Esophagus mucosa (tissue), 1 donor: ENCODE measurements at places on chromosomes 12 and 14.

DNA sequence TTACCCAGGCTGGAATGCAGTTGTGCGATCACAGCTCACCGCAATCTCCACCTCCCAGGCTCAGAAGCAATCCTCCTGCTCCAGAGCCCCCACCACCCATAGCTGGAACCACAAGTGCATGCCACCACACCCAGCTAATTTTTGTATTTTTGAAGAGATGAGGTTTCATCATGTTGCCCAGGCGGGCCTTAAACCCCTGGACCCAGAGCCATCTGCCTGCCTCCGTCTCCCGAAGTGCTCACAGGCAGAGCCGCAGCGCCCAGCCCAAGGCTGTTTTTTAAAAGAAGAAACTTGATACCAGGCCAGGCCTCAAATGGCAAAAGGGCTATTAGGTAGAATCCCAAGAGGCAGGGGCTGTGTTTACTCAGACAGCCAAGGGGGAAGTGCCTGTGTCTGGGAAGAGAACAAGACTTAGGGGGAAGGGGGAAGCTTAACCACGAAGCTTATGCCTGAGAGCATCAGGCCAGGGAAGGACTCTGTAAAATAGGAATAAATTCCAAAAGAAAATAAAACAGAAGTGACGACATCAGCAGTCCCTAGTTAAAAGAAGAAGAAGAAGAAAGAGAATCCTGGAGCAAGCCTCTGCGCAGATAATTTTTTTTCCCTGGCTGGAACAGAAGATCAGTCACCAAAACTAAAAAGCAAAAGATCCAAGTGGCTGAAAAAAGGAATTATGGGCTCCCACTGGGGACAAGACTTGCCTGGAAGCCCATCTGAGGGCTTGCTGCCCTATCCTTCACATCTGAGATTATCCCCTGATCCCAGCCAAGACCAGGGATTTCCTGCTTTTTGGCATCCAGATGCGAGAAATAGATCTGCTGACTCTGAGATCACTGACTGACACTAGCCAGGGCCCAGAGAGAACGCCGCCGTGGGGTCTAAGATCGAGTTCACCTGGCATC lies 170.5 kb downstream of the NDUFA12 start:
- no peak for ATAC-seq

GRCh38 chr14:79436335-79436734 lies 775.0 kb downstream of the DIO2 start:
- ATAC-seq: no peak

- ATAC-seq: no peak
Measured at GRCh38 chr12:17028348-17028747, 422.4 kb upstream of the LMO3 start.

- no peak for ATAC-seq
Measured at GRCh38 chr12:65734226-65734625, 90.1 kb upstream of the HMGA2 start.

DNA sequence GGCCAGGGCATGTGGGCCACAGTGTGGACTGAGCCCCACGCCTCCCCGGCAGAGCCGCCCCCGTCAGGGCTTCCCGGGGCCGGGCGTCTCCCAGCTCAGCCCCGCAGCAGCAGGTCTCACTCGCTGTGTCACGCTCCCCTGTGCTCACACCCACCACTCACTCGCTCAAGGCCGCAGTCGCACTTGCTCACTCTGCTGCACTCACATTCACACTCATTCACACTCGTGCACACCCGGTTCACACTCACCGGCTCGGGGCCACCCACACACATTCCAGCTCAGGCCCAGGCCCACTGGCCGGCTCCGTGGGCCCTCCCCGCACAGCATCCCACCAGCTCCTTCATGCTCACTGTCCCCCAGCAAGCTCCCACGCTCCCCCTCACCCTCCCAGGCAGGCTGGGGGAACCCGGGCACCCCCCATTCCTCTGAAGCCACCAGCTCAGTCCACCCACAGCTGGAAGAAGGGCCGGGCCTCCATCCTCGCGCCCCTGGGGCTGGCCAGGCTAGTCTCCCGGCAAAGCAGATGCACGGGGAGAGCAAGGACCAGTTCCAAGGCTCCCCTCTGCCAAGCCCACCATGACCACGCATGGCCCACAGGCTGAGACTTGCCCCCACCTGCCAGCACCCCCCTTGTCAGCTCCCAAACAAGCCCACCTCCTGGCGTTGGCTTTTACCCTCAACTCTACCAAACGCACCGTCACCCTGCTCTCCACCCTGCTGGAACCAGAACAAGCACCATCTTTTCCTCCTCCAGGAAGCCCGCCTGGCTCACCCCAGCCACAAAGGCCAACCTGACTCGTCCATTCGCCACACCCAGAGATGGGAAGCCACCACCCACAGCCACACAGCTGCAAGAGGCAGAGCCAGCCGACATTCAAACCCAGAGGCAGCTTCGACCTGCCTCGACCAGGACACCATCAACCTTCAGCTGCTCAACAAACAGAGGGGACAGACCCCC lies 28.0 kb downstream of the NCOR2 start:
- ATAC-seq: no peak

- ATAC-seq: peak; percentile 77
Measured at GRCh38 chr12:94644141-94644979, 6.0 kb downstream of the TMCC3 start.

DNA sequence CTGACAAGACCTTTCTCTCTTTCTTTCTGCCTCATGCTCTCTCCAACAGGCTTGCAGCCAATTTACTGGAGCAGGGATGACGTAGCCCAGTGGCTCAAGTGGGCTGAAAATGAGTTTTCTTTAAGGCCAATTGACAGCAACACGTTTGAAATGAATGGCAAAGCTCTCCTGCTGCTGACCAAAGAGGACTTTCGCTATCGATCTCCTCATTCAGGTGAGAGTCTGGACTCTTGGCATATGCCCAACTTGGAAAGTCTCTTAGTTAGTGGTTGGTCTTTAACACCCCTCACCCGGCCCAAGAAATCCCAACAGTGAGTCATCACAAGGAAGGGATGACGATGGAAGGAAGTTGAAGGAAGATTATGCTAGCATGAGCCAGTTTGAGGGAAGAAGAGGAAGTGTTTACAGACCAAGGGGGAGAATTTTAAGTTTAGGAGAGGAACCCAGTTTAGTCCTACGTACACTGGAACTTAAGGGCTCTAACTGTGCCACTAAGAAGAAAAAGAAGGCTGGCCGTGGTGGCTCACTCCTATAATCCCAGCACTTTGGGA lies 189.7 kb downstream of the ETV6 start:
- ATAC-seq: no peak

- peak; percentile 89 for ATAC-seq
Measured at GRCh38 chr12:131513606-131514005, 197.3 kb upstream of the SFSWAP start.

- ATAC-seq: no peak
Measured at GRCh38 chr14:84969501-84969900, 560.4 kb upstream of the FLRT2 start.

- no peak for ATAC-seq
Measured at GRCh38 chr12:54601841-54602240, 13.4 kb upstream of the PPP1R1A start.

DNA sequence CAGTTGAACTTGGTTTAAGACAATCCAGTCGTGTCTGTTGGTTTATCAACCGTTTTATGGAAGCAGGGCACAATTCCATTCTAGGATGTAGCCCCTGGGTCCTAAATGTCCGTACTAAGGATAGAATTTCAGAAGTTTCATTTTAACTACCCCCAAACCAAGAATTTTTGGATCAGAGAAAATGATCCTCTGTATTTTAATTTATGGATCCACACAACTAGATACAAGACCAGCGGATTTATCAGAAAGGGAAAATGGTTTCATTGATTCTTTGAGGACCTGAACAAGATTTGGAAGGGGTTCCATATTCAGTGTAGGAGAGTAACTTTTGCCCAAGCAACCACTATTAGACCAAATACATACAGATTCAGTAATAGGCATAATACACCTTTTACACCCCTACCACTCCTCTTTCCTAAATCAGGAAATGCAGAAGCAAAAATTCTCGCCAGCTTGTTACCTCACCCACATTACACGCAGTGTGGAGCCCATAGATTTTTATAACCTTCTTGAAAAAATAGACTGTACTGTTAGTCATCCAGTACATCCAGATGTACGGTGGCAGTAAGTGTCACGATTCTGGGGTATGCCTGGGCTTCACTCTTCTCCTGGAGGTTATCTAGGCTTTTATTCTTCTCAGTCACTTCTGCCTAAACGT lies 1.4 kb upstream of the FBXL14 start:
- no peak for ATAC-seq

- no peak for ATAC-seq
Measured at GRCh38 chr14:28771168-28771567, 4.6 kb downstream of the FOXG1 start.

DNA sequence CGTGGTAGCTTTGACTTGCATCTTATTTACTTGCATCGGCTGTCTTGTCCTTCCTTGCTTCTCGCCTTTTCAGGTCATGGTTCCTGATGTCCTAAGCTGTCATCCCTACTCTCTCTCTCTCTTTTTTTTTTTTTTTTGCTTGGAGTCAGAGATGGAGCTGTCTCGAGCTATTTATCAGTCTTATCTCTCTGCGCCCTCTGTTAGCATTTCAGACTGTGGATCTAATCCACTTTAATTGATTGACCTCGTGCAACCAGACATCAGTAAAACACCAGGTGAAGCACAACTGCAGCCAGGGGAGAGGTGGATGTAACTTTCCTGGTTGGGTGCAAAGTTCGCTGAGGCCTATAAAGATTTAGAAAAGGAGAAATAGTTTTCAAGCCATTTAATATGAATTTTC lies 554.8 kb downstream of the DIO2 start:
- ATAC-seq: no peak

DNA sequence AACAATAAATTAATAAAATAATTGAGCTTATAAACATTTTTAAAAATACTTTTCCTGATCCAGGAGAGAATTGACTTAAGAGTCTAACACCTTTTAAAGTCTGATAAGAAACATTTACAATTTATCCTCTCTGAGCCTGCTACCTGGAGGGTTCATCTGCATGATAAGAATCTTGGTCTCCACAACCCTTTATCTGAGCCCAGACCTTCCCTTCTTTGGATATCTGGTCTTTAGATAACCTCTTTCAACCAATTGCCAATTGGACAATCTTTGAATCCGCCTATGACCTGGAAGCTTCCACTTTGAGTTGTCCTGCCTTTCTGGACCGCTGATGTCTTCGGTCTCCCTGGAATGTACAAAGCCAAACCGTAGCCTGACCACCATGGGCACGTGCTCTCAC lies 1393.3 kb upstream of the TMEM132C start:
- no peak for ATAC-seq

GRCh38 chr12:104132351-104132956 lies 5.6 kb downstream of the NFYB start:
- ATAC-seq: no peak

- ATAC-seq: no peak
Measured at GRCh38 chr12:24034160-24034559, 84.7 kb upstream of the SOX5 start.

GRCh38 chr12:55716582-55716957 lies 724 bp downstream of the BLOC1S1 start:
- ATAC-seq: peak; percentile 2

- peak; percentile 33 for ATAC-seq
Measured at GRCh38 chr12:52327830-52328500, 6.8 kb upstream of the KRT83 start.

DNA sequence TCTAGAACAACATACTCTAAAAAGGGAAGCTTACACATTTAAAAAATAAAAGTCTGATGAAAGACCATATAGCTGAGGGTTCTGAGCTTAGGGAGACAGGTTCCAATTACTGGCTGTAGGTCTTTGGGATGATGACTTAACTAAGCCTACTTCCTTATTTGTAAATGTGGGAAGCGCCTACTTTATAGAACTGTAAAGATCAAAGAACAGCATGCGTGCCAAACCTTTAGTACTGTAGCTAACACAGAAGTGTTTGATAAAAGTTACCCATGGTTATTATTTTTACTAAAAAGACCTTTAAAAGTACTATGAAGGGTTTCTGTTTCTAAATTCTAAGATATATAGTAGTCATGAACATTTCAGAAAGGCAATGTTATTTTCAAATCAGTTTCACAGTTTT lies 35.7 kb downstream of the STK38L start:
- peak; percentile 47 for ATAC-seq

DNA sequence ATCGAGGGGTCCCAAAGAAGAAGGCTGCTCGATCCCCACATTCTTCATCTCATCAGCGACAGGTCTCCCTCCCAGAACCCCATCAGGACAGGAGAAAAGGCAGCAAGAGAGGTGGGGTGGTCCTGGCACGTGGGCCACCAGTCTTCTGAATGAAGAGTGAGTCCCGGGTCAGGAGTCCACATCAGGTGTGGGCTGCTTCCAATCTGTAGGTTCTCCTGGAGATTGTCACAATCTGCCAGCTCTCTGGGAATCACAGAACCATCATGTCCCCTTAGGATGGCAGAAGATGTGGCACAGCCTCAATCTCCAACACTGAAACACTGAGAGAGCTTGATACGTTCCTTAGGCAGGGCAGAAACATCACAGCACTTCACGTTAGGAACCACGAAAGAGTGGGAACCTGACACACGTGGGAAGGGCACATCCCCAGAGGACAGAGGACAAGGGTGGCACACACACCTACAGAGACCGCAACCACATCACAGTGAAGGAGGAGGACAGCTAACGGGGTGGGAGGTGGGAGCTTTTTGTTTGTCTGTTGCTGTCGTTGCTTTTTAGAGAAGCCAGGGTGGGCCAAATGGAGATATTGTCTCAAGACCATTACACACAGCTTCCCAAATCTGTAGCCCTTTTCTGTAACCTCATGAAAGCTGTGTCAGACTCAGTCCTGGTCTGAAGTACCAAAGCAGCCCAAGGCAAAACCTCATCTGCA lies 284.5 kb downstream of the DPF3 start:
- no peak for ATAC-seq

DNA sequence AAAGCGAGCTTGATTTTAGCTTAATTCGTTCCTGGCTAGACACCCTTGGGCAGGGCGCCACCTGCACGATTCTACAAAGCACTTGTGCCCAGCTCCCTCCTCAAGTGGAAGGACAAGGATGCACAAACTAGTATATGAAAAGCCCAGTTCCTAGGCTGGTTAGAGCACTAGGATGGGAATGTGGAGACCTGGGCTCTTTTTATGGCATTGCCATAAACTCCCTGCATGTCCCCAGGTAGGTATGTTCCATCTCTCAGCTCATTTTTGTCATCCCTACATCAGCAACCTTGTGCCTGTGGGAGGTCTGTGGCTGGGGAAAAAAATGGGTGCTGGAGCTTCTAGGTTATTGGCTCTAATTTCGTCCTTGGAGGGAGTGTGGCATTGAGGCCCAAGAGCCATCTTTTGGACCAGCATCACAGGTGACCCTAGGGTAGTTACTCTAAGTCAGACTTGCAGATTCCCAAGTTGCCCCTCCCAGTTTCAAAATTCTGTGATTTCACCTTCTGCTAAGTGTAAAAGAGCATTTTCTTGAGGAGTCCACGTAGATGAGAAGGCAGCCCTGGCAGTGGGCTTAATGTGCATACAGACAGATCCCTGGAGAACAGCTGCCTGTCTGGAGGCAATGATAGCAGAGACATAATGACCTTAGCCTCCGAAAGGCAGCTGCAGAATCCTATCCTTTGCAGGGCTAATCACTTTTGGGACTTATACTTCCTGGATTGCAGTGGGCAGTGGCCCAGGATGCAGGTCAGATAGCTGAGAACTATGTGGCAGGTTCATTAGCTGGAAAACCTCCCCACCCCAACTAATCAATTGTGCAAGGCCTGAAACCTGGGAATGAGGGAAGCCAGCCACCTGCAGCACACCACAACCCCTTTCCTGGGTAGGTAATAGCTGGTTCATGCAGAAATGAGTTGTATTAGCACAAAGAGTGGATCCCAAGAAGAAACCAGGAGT lies 47.6 kb upstream of the BDKRB2 start:
- ATAC-seq: no peak

GRCh38 chr14:96538097-96538989 lies 36.2 kb downstream of the PAPOLA start:
- ATAC-seq: no peak
